ENCODE measurements at places on chromosomes 2 and 18. TPM values are rescaled to one million over a fixed set of nuclear protein-coding genes. Genes with fewer than 3 reads are reported as not detected.

GDF7 gene
- 1.2 TPM for total RNA-seq

SPATS2L gene
- 27.2 TPM for total RNA-seq

ANXA4 gene
- total RNA-seq = 4.3 TPM

GNLY gene
- 0.11 TPM for total RNA-seq

ACOXL gene
- total RNA-seq = 0.63 TPM

NGEF gene
- 13.7 TPM for total RNA-seq

VPS4B gene
- total RNA-seq = 25.3 TPM

CACNB4 gene
- total RNA-seq = 22.6 TPM

CDH2 gene
- total RNA-seq = 174 TPM

SGPP2 gene
- 0.44 TPM for total RNA-seq

TUBA3E gene
- not detected for total RNA-seq

DNMT3A gene
- total RNA-seq = 25.7 TPM

ACTG2 gene
- total RNA-seq = 1.6 TPM

STPG4 gene
- 0.36 TPM for total RNA-seq

TFCP2L1 gene
- total RNA-seq = 0.11 TPM

KIF1A gene
- total RNA-seq = 130 TPM

CBLN2 gene
- total RNA-seq = 6.8 TPM

TLX2 gene
- total RNA-seq = 2.0 TPM

GPC1 gene
- 15.7 TPM for total RNA-seq

METTL5 gene
- 48.3 TPM for total RNA-seq

C1QL2 gene
- total RNA-seq = 0.08 TPM

FOXD4L1 gene
- 0.64 TPM for total RNA-seq

INPP5D gene
- 4.5 TPM for total RNA-seq

OSR1 gene
- total RNA-seq = 11.5 TPM

SLC23A3 gene
- 0.66 TPM for total RNA-seq

SERPINB2 gene
- not detected for total RNA-seq

AMER3 gene
- total RNA-seq = 10.4 TPM

HOXD1 gene
- total RNA-seq = 5.7 TPM

TDRD15 gene
- total RNA-seq = 0.08 TPM

ANKRD62 gene
- total RNA-seq = not detected

KYNU gene
- 0.57 TPM for total RNA-seq

SP140 gene
- 0.38 TPM for total RNA-seq

CNDP1 gene
- total RNA-seq = 0.14 TPM

PIAS2 gene
- total RNA-seq = 36.0 TPM
